Urinary bladder (tissue), 4 donors: ENCODE measurements at places on chromosomes 3 and 15.

DNA sequence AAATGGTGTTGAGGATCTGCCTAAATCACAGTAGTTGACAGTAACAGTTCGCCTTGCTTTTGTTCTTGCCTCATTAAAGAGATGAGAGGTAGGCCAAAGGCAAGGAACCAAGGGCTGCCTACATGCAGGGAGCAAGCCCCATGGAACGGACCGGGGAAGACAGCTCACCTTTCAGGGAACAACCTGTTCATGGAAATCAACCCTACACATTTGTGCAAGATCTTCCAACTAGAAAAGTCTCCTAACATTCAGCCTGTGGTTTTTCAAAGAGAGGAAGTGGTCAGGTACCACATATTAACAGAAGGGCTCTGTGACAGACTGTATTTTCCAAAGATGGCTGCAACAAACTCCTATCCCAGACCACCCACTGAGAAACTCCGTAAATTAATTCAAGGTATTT is 1031.8 kb upstream of the NR2F2 start:
- no peak for DNase-seq

DNA sequence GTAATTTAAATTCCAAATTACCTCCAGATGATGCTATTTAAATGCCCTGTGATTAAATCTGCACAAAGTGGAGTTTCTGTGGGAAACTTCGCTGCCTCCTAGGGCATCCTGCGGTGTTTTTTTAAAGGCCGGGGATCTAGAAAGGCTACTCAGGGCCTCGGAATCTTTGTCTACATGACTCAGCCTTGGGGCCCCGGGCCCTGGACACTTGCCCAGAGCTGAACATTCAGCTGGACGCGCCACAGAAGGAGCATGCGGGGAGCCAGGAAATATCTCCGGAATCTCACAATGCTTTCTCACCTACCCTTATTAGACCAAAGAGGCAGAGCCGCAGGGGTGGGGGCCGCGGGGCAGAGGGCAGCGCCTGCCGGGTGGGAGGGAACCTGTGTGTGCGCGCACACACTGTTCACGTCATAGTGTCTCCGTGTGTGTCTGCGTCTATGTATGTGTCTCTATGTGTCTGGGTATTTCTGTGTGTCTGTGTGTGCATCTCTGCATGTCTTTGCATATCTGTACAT is 145.5 kb upstream of the TPM1 start:
- DNase-seq = peak; percentile 72

DNA sequence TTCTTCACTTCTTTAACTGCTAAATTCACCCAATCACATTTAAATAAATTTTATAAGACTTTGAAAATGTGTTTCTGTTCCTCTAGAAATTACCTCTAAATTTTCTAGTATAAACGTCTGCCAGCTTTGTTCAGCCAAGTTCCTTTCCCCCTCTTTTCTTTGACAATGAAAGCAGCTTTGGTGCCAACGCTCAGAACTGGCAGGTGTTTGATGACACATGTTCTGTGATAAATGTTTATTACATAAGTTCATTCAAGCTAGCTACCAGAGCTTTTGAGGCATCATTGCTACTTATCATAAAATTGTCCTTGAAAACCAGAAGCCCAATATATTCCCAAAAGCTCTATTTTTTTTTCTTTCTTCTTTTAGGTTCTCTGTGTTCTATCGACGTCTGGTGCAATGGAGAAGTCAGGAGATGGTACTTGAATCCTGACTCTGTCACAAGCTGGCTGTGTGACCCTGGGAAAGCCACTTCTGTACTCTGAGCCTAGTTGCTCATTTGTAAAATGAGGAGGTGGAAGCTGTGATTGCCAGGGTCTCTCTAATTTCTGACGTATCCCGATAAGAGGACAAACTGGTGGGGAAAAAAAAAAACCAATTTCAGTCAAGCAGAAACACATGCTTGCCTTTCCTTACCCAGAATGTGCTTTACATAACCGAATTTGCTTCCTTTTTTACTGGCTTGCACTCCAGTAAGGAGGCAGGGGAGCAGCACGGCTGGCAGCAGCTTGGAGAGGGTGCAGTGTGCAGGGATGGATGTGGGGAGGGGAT is 187.1 kb upstream of the LPP start:
- no peak for DNase-seq

DNA sequence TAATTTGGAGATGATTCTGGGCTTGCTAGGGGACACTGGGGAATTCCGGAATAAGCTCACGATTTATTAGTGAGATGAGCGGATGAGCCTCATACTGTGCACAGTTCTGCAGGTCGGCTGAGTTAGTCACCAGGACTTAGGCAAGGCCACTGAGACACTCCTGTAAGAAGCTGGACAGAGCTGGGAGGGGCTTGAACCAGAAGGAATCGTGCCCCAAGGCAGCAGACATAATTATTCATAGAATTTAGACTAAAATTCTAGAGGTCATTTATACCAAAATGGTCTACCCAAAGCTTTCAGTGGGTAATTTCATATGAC is 121.4 kb downstream of the VGLL4 start:
- DNase-seq = no peak

GRCh38 chr15:81002331-81003096 is 1.8 kb downstream of the TLNRD1 start:
- DNase-seq = no peak

- DNase-seq = no peak
Measured at GRCh38 chr3:104291878-104292277, 1074.8 kb upstream of the ALCAM start.

GRCh38 chr3:26558257-26558656 is 64.3 kb upstream of the LRRC3B start:
- DNase-seq = no peak
